Sciatic nerve (tissue), 2 donors: ENCODE measurements at places on chromosomes 5 and 9. TPM values are rescaled to one million over a fixed set of nuclear protein-coding genes. Genes with fewer than 3 reads are reported as not detected.

LCN1 gene
- not detected for total RNA-seq

NFX1 gene
- 45.8 TPM for total RNA-seq

SLCO6A1 gene
- total RNA-seq: not detected

ZDHHC11 gene
- total RNA-seq: 4.9 TPM

TEX53 gene
- not detected for total RNA-seq

SPATA31E1 gene
- total RNA-seq: not detected

RNF180 gene
- total RNA-seq: 16.4 TPM

ARL14EPL gene
- not detected for total RNA-seq

PCDHB6 gene
- total RNA-seq: 2.4 TPM

CDKN2A gene
- total RNA-seq: 1.5 TPM

IL4 gene
- not detected for total RNA-seq

TMEM215 gene
- 9.7 TPM for total RNA-seq

EGFLAM gene
- total RNA-seq: 48.2 TPM

TAF1L gene
- total RNA-seq: not detected

PCDHB15 gene
- total RNA-seq: 7.3 TPM

SPRY4 gene
- 59.3 TPM for total RNA-seq

SPATA6L gene
- 4.3 TPM for total RNA-seq

CDC20B gene
- not detected for total RNA-seq

RNF38 gene
- total RNA-seq: 59.5 TPM

GPR151 gene
- total RNA-seq: not detected

LRRC19 gene
- not detected for total RNA-seq

INSYN2B gene
- 0.27 TPM for total RNA-seq
